Glomerular endothelial cell (primary cell): ENCODE measurements at places on chromosomes 4 and X.
A peak's percentile ranks its signal among the peaks of the same experiment; 100 is the strongest.

GRCh38 chrX:68686097-68686977 lies 38.9 kb downstream of the STARD8 start:
- no peak for DNase-seq

DNA sequence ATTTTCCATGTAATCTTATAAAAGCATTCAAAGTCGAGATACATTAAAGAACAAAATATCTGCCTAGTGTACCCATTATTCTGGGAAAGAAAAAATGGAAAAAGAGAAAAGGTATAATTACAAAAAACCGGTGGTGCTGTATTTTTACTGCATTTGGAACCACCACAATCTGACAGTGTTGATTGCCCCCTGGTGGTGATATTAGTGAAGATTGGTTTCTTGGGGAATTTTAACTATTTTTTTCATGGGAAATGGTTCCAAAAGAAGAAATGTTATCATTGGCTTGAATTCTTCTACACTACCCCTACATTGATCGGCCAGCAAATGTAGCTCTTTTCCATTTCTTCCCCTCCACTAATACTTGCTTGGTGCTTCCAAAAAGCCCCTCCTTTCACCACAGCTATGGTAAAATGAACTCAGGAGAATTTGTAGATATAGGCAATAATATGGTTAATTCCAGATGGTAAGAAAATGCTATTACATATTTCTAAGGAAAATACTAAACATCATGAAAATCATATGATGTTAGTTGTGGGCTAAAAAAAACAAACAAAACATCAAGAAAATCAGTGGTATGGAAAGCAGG lies 50.0 kb downstream of the COX18 start:
- DNase-seq, result peak; percentile 36

DNA sequence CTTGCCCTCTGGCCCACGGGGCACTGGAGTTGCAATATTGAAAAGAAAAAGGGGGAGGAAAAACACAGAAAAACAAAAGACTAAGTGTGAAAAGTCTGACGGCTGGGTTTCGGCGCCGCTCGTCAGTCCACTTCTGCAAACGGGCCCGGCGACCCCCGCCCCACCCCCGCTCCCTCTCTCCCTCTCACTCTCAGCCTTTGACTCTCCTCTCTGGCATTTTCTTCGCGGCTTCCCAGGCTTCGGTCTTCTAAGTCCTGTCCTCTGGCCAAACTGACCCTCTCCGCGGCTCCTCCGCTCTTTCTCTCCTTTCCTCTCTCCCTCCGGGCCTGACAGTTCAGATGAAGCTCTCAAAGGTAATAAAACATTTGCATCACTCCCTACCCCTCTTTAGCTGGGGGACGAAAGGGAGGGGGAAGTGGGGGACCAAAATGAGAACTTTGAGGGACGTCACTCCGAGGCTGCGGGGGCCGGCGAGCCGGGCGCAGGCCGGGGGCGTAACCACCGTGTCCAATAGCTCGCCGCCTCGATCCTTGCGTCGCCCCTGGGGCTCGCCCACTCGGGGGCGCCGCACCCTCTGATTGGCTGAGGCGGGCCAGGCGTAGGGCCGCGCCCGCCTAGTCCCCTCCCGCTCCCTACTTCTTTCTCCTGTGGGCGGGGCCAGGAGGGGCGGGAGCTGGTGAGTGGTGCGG lies at the start of gene NKX6-1:
Gene NKX6-1, minus strand, starts transcription at position 358 of the 689 bp plus-strand sequence. CDS start 1,064 bp downstream, outside the sequence.
- DNase-seq, result no peak

GRCh38 chr4:89298155-89298554 lies 9.4 kb downstream of the GPRIN3 start:
- no peak for DNase-seq

DNA sequence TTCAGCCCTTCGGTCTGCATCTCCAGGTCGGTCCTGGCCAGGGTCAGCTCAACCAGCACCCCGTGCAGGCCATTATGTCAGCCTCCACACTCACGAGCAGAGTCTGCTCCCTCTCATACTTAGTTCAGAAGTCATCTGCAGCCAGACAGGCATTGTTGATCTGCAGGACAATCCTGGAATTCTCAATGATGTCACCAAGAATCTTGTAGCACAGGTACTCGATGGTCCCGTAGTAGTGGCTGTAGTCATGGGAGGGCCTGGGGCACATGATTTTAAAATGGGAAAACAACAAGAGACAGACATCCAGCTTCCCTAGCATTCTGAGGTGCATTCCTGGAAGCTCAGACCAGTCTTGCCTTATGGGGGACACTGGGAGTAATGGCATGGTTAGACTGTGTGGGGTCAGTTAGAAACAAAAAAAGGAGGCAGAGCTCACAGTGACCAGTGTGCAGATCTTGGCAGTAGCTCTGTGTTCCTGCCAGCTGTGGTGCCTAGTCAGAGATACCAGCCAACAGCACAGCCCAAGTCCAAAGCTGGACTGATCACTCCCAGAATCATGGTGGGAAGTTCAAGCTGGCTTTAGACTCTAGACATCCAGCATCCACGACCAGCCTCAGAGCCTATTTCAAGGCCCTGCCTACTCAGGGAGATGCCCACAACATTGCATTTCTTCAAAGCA lies 31.9 kb downstream of the LRIT3 start:
- no peak for DNase-seq

GRCh38 chr4:14309431-14309830 lies 681.9 kb upstream of the BOD1L1 start:
- no peak for DNase-seq

GRCh38 chrX:150587585-150588503 lies 19.4 kb downstream of the MTM1 start:
- DNase-seq, result no peak

GRCh38 chr4:176259330-176260090 lies 9.5 kb downstream of the ASB5 start:
- no peak for DNase-seq

DNA sequence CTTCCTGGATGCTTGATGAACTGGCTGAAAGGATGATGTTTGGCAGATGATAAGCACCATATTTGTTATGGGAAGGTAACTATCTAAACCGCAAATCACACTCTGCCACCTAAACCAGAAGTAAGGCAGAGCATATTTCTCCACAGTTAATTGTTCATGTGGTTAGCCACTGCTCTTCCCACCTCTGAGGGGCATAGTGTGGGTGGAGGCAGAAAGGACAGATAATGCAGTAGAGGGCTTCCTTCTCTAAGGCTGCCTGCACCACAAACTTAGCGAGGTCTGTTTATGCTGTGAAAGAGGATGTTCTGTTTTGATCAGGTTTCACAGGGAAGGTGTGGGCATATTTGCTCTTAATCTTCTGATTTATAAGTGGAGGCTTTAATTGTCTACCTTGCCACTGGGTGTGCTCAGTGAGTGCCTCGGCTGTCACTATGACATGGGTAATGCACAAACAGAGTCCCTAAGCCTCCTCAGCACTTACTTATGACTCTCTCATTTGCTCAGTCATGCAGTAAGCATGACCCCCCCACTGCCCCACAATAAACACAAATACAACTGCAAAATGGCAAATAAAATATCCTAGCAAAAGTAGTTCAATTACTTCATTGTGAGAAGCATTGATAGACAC lies 401.0 kb downstream of the TMA16 start:
- no peak for DNase-seq

DNA sequence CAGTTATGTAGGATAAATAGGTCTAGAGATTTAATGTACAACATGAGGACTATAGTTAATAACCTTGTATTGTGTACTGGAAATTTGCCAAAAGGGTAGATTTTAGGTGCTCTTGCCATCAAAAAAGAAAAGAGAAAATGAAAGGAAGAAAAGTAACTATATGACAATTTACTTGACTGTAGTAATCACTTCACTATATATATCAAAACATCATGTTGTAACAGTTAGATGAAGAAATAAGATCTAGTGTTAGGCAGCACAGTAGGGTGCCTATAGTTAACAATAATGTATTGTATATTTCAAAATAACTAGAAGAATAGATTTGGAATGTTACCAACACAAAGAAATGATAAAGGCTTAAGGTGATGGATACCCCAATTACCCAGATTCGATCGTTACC lies 35.9 kb upstream of the AP1S2 start:
- DNase-seq, result no peak

- no peak for DNase-seq
Measured at GRCh38 chrX:129347291-129347690, 176.0 kb downstream of the SMARCA1 start.

GRCh38 chr4:7777871-7778509 lies 161.7 kb downstream of the AFAP1 start:
- DNase-seq, result no peak

- DNase-seq, result no peak
Measured at GRCh38 chrX:77952173-77952572, 17.3 kb downstream of the PGAM4 start.

- DNase-seq, result no peak
Measured at GRCh38 chr4:115076691-115077090, 36.7 kb downstream of the NDST4 start.

DNA sequence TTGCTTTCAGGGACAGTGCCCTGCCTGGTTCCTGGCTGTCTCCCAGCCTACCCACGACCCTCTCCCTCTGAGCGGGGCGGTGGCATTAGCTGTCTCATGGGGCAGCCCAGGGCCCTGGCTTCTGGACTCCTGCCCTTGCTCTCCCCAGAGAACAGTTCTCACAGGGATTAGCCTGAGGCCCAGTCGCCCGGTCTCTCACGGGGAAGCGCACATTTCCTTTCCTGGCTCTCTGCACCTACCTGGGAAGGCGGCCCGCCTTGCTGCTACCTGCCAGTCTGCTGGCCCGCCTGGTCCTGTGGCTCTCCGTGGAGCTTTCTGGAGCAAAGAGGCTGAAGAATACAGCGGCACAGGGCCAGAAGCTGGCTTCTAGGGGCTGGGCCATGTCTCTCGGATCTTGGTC lies 128.4 kb downstream of the FHDC1 start:
- no peak for DNase-seq
